ENCODE measurements at places on chromosomes 11 and 22.

DNA sequence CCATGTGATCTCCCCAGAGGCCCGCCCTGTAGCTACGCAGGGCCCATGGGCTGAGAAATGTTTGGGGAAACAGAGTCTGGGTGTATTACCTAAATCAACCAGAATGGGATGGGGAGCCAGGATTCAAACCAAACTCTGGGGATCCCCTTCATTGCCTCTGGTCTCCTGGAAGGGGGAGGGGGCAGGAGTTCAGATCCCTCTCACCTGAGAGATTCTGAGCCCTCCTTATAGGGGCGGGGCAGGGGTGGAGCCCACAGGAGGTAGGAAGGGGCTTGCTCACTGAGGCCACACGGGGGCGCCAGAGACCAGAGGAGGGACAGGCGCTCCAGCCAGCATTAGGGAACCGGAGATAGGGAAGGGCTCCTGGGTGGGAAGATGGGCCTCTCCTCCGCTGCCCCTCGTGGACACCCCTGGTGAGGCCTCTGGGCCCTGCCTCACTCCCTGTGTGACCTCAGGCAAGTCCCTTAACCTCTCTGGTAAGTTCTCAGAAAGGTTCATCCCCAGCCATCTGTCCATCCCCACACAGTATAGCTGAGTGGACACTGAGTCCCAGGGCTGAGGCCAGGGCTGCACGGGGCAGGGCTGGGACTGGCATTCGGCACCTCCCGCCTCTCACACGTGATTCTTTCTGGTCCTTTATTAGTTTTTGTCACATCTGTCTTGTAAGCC lies 2.7 kb upstream of the CDC42BPG start:
- DNase-seq, result peak; percentile 69

- DNase-seq, result no peak
Observed at GRCh38 chr22:48944433-48944750, 883.3 kb downstream of the BRD1 start.

GRCh38 chr22:36185828-36186624 lies 15.6 kb downstream of the APOL4 start:
- DNase-seq, result no peak

- DNase-seq, result no peak
Observed at GRCh38 chr11:12073436-12073835, 37.0 kb upstream of the MICAL2 start.

DNA sequence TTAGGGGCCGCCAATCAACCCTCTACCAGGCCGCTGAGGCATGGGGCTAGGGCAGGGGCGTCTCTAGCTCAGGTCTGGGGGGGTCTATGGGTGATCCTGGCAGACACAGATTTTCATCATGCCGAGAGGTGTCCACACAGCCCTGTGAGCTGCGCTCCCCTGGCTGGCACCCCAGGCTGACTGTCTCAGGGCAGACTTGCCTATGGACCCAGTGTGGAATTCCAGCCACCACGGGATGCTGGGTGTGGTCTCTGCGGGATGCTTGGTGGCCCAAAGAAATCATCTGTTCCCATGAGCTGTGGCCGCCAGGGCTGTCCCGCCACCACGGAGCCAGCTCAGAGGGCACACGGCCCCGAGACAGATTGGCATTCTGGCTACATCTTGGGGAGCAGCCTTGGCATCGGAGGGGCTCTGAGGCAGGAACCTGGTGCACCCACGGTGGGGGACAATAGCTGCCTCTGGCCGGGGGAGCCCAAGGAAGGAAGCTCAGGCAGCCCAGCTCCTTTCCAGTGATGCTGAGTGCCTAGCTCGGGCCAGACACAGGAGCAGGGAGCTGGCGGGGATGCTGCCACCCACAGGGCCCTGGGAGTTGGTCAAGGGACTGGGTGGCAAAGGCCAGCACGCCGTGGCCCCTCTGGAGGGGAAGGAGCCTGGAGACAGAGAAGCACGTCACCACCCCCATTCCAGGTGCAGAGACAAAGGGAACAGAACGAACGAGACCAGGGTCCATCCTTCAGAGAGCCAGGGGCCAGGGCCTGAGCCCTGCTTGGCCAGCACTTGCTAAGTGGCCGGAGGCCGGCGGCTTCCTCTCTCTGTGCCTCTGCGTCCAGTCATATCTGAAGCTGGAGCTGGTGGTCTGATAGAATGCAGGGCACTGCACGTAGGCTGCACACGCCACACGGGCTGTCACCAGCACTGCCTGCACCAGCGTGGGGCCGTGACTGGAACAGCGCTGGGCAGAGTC lies 64.4 kb upstream of the FGF3 start:
- no peak for DNase-seq

GRCh38 chr11:877565-877964 lies 33.0 kb downstream of the CHID1 start:
- no peak for DNase-seq

GRCh38 chr11:10350334-10350733 lies 45.5 kb downstream of the ADM start:
- no peak for DNase-seq

DNA sequence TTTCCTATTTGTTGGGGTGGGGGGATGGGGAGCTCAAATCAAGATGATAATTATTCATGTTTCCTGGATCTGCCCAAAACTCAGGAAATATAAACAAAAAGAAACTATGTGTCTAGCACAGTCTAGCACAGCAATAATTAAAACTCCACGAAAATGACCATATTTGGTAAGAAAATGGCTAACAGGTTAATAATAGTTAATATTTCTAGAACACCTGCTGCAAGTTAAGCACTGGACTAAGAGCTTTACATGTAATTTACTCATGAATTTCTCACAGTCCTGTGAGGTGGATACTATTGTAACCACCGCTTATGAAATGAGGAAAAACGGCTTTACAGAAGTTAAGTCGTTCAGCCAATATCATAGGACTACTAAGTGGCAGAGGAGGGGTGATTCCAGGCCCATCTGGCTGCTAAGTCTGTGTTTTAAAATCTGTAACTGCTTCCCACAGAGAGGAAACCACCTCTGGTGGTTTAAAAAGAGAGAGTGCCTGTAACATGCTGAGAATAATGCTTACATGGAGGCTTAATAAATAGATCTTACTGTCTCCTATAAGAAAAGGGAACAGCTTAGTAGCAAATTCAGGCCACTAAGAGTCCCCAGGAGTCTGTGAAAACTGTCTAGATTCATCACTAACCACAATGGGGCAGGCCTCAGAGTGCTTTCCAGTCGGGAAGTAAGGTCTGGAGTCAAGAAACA lies 11.0 kb upstream of the AMOTL1 start:
- DNase-seq, result no peak

Data from NCI-H1436 treated with DMSO at 0.1 percent for 48 hours (cell line).